ENCODE measurements at places on chromosomes 7 and 10.

GRCh38 chr10:17801507-17801906 lies 7.6 kb upstream of the MRC1 start:
- DNase-seq, result no peak

- no peak for DNase-seq
Observed at GRCh38 chr7:152860310-152860709, 100.8 kb downstream of the ACTR3B start.

DNA sequence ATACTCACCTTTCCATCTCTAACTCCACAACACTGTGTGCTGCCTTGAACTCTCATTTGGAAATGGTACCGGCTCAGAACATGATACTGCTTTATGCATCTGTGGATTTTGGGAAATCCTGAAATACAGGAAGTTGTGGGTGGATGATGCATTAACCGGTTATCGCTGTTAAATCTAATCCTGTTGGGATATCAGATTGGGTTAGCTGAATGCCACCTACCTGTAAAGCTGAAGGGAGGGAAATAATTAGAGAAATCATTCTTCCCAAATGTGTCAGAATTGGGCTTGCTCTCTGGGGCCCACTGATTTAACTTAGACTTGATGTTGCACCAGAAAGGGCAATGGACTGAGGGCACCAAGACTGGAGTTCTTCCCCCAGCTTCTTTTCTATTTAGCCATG lies 54.0 kb downstream of the CH25H start:
- DNase-seq, result no peak

DNA sequence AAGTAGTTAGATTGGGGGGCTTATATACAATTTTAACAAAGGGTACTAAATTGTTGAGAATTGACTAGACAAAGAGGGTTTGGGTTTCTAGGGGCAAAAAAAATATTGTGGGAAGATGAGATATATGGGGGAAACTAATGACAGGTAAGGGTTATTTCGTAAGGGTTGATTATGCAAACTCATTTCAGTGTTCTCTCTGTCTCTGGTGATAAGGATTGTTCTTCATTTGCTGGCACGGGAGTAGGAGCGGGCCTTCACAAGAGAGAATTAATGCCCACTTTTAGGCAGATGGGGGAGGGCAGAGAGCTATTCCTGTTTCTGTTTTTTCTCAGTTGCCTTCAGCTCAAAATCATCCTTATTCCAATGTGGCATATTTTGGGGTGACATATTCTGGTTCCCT lies 258.4 kb downstream of the EXOC4 start:
- no peak for DNase-seq

- DNase-seq, result no peak
Observed at GRCh38 chr7:50152486-50152885, 59.4 kb upstream of the ZPBP start.
